H4 (cell line): ENCODE measurements at places on chromosomes 12 and 14. TPM values are rescaled to one million over a fixed set of nuclear protein-coding genes. Genes with fewer than 3 reads are reported as not detected.

The GALNT8 gene
- total RNA-seq: 0.04 TPM in 1 of 2 replicates, not detected in the other

The SYNDIG1L gene
- not detected in 2 replicates for total RNA-seq

The TESPA1 gene
- total RNA-seq: 1.8 and 11.7 TPM in 2 replicates

The CLEC9A gene
- total RNA-seq: not detected in 2 replicates

The GPR162 gene
- 8.5 and 13.8 TPM in 2 replicates for total RNA-seq

The MDGA2 gene
- 2.8 and 4.8 TPM in 2 replicates for total RNA-seq

The RNASE12 gene
- not detected in 2 replicates for total RNA-seq

The AQP6 gene
- total RNA-seq: 0.10 TPM in 1 of 2 replicates, not detected in the other

GRCh38 chr12:131025939-131026702 lies 72.4 kb downstream of the ADGRD1 start:
- DNase-seq: no peak

DNA sequence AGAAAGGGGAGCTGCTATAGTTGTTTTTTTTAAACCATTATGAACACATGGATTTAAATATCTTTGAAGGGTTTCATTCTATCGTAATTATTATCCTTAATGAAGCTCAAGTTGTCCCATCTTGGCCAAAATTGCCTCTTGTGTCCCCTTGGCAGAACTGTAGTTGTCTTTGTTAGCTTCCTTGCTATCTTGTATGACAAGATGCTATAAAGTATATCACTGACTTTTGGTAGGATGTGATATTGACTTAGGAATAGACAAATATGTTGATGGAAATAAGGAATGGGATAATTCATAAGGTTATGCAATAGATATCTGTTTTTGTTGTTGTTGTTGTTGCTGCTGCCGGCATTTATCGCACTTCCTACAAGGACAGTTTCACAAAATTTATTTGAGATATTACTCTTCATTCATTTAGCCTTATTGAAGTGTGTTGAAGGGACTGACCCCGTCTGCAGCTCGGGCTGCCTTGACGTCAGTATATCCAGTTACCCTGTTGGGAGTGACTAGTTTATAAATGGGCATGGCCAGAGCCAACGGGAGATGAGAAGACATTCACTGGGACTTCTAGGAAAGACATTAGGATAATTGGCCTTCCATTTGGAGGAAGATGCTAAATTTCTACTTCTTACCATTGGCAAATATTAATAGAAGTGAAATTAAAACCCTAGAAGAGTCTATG lies 26.1 kb upstream of the APOLD1 start:
- no peak for DNase-seq

DNA sequence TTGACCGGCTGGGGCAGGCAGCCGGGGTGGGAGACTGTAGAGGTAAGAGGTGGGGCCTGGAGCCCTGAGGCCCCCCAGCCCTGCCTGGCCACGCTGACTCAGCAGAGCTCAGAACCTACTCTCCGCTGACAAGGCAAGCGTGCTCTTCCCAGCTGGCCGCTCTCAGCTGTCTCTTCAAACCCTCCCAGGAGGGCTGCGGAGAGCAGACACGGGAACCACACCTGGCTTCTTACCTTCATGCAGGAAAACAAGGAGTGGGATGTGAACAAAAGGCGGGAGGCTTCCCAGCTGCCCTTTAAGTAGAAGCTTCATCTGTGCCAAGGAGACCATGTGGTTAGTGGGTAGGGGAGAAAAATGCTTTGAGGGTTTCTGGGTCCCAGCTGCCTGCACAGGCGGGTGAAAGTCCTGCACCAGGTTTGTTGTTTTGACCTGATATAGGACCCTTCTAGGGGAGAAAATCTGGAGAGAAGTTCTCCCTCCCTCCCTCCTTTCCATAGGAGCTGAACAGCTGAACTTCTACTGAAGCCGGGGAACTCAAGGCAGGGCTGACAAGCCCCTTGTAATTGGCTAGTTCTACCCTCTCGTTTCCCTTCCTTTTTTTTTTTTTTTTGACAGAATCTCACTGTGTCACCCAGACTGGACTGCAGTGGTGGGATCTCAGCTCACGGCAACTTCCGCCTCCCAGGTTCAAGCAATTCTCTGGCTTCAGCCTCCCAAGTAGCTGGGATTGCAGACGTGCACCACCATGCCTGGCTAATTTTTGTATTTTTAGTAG lies 12.8 kb upstream of the TESC start:
- no peak for DNase-seq

- DNase-seq: no peak
These were observed 453.7 kb upstream of the RGS6 start for GRCh38 chr14:71478542-71478941.

- no peak for DNase-seq
These were observed 116.5 kb downstream of the TMTC2 start for GRCh38 chr12:82803201-82803600.

- DNase-seq: peak; percentile 95
These were observed 42.2 kb downstream of the KCNA5 start for GRCh38 chr12:5085896-5086295.

GRCh38 chr12:123723765-123724164 lies 11.6 kb downstream of the ATP6V0A2 start:
- DNase-seq: no peak
